Activated CD4-positive, alpha-beta T cell treated with anti-CD3 and anti-CD28 coated beads, Interleukin-2, amount 10 ng/mL, durations not matched to agents 24 days and 14 days (primary cell): ENCODE measurements at places on chromosomes 11 and 22. TPM values are rescaled to one million over a fixed set of nuclear protein-coding genes. Genes with fewer than 3 reads are reported as not detected.
A peak's percentile ranks its signal among the peaks of the same experiment; 100 is the strongest.

GRCh38 chr11:1937616-1938342 lies 9.4 kb upstream of the MRPL23 start:
- no peak overlapping the region for H3K4me3 ChIP-seq
- no peaks in the 10 kb centered on the region for H3K36me3 ChIP-seq
- H3K4me1 ChIP-seq: peaks cover 5% of the 10 kb centered on the region
- DNase-seq: peak; percentile 55
- H3K27ac ChIP-seq: no peak overlapping the region

DNA sequence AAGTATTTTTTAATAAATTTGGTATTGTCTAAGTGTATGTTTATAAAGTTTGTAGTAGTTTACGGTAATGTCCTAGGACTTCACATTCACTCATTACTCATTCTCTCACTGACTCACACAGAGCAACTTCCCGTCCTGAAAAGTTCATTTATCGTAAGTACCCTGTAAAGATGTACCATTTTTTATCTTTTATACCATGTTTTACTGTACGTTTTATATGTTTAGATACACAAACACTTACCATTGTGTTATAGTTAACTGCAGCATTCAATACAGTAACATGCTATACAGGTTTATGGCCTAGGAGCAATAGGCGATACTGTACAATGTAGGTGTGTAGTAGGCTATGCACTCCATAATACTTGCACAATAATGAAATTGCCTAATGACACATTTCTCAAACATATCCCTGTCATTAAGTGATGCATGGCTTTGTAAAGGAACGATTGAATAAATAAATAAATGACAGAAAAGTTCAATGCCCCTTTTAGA lies 12.5 kb upstream of the CARD18 start:
- DNase-seq: no peak
- H3K27me3 ChIP-seq: peaks cover 6% of the 10 kb centered on the region
- no peaks in the 10 kb centered on the region for H3K36me3 ChIP-seq
- no peak overlapping the region for H3K27ac ChIP-seq
- no peaks in the 10 kb centered on the region for H3K4me1 ChIP-seq
- H3K4me3 ChIP-seq: no peak overlapping the region

DNA sequence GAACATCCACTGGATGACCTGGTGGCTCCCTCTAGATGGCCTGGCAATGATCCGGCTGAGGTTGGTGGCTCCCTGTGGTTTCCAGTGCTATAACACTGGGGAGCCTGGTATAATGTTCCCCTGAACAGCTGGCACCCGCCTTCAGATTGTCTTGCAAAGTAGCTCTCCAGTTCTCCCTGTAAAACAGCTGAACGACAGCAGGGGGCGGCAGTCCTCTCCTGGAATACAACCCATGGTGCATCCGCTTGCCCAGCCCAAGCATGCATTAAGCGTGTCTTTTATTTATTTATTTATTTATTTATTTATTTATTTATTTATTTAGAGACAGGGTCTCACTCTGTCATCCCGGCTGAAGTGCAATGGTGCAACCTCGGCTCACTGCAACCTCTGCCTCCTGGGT lies 258.9 kb downstream of the BUD13 start:
- DNase-seq: peak; percentile 68
- no peaks in the 10 kb centered on the region for H3K36me3 ChIP-seq
- H3K4me1 ChIP-seq: no peaks in the 10 kb centered on the region
- no peak overlapping the region for H3K27ac ChIP-seq
- H3K27me3 ChIP-seq: peaks cover 2% of the 10 kb centered on the region

DNA sequence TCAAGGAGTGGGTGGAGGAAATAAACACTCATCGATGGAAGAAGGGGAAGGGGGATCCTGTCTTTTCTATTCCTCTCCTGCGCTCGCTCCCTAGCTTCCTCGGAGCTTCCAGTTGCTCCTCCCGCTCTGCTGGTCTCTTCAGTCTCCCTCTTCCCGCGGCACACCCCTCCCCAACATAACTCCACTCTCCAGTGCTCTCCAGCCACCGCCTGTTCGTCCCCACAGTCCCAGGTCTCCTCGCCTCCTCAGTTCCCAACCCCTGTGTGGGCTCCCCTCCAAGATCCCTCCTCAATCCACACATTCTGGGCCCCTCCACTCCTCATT lies 438 bp downstream of the ZW10 start:
- peaks cover 17% of the 10 kb centered on the region for H3K4me1 ChIP-seq
- H3K27ac ChIP-seq: peak overlapping the region; percentile 96
- peak overlapping the region; percentile 99 for H3K4me3 ChIP-seq
- H3K36me3 ChIP-seq: peaks cover 18% of the 10 kb centered on the region
- no peak for DNase-seq

DNA sequence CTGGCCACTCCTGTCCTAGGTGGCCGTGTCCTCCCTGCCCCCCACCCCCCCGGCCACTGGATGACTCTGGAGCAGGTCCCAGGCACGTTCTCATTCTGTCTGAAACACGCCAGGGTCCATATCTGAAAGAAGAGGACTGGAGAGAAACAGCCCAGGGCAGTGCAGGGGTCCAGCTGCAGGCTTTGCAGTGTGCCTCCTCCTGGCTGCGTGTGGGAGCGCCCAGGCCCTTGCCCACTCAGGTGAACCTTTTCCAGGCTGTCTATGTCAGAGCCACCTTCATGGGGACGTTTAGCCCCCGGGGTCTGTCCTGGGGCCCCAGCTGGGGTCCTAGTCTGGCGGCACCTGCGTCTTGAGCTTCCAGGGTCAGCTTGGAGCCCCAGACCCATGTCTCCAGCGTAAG lies 15.6 kb downstream of the GRAMD4 start:
- no peak for DNase-seq
- no peaks in the 10 kb centered on the region for H3K36me3 ChIP-seq
- no peak overlapping the region for H3K27ac ChIP-seq
- no peaks in the 10 kb centered on the region for H3K27me3 ChIP-seq
- peaks cover 2% of the 10 kb centered on the region for H3K4me1 ChIP-seq
- H3K4me3 ChIP-seq: no peak overlapping the region

GRCh38 chr22:46446799-46447198 lies 90.6 kb downstream of the CELSR1 start:
- no peak overlapping the region for H3K27ac ChIP-seq
- H3K36me3 ChIP-seq: no peaks in the 10 kb centered on the region
- no peak overlapping the region for H3K4me3 ChIP-seq
- no peak for DNase-seq
- H3K4me1 ChIP-seq: no peaks in the 10 kb centered on the region

DNA sequence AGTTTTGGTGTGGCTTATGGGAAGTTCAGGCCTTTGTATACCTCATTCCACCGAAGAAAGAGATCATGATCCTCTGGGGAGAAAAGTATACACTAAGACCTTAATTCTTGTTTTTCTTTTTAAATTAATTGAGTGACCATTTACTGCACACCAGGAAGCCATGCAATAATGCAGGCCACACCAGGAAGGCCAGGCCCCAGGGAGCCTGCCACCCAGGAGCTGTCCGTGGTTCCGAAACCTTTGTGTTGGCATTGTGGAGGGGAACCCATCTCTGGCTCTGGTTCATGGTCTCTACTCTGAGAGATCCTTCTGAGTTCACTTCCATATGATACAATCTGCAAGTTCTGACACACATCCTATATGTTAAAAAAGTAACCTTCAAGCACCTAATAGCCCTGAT lies 291.8 kb downstream of the MIAT start:
- H3K27me3 ChIP-seq: peaks cover 30% of the 10 kb centered on the region
- peak; percentile 71 for DNase-seq
- no peak overlapping the region for H3K4me3 ChIP-seq
- H3K4me1 ChIP-seq: no peaks in the 10 kb centered on the region
- no peak overlapping the region for H3K27ac ChIP-seq

UBE2L6 gene
- total RNA-seq: 151 and 157 TPM in 2 replicates
